Panc1 (cell line): ENCODE measurements at places on chromosomes 12 and 14. TPM values are rescaled to one million over a fixed set of nuclear protein-coding genes. Genes with fewer than 3 reads are reported as not detected.

GRCh38 chr14:57809808-57810207 lies 56.1 kb downstream of the SLC35F4 start:
- H3K4me3 ChIP-seq = no peak overlapping the region
- no peaks in the 10 kb centered on the region for H3K36me3 ChIP-seq
- no peaks in the 10 kb centered on the region for H3K4me1 ChIP-seq
- H3K27me3 ChIP-seq = no peaks in the 10 kb centered on the region
- H3K27ac ChIP-seq = no peak overlapping the region
- DNase-seq = no peak

- H3K36me3 ChIP-seq = no peaks in the 10 kb centered on the region
- DNase-seq = peak; percentile 12
- no peak overlapping the region for H3K27ac ChIP-seq
These were observed 45.2 kb upstream of the C14orf132 start for GRCh38 chr14:95993768-95994592.

DNA sequence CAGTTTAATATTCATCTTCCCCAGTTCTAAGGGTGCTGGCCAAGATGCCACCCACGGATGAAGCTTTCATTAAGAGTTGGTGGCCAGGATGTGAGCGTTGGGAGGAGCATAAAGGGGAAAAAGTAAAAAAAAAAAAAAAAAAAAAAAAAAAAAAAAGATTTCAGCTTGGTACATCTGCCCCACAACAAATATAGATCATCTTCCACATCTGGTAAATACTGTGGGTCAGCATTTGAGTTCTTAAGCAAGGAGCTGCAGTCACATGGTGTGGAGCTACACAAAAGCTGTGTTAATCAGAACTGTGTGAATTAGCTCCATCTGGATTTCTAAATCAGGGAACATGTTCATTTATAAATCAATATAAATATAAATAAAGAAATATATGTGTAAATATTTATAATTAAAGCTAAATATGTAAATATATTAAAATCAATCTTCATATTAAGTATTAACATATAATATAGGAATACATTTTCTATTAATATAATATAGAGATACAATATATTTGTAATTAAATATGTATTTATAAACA lies 262.3 kb downstream of the NUAK1 start:
- no peak for DNase-seq
- H3K4me3 ChIP-seq = no peak overlapping the region
- H3K27me3 ChIP-seq = no peaks in the 10 kb centered on the region
- no peaks in the 10 kb centered on the region for H3K4me1 ChIP-seq
- no peak overlapping the region for H3K27ac ChIP-seq

DNA sequence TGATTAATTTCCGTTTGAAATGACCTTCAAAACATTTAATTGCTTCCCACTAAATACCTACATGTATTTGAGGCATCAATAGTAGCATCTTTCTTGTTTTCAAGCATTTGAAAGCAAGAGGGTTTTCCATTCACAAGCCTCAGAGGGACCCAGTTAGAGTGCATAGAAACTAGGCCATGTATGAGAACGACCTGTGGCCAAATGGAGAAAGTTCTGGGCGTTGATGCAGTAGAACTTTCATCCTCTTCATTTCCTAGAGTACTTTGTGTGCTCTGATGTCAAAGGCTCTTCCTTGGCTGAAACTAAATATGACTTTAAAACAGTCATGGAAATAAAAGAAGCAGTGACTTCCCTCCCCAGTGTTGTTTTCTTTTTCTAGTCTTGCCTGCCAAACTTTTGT lies 944 bp upstream of the DHRS7 start:
- no peak overlapping the region for H3K4me3 ChIP-seq
- H3K27me3 ChIP-seq = no peaks in the 10 kb centered on the region
- no peak for DNase-seq
- H3K36me3 ChIP-seq = no peaks in the 10 kb centered on the region; the same call in 1 of the 2 replicates
- no peak overlapping the region for H3K27ac ChIP-seq
- no peaks in the 10 kb centered on the region; the same call in 1 of the 2 replicates for H3K4me1 ChIP-seq

- DNase-seq = no peak
- H3K27ac ChIP-seq = peak overlapping the region; percentile 12; the same call in 1 of the 2 replicates
- H3K36me3 ChIP-seq = peaks cover 10% of the 10 kb centered on the region
- H3K27me3 ChIP-seq = no peaks in the 10 kb centered on the region
These were observed 11.0 kb upstream of the RPLP0 start for GRCh38 chr12:120211904-120212283.

DNA sequence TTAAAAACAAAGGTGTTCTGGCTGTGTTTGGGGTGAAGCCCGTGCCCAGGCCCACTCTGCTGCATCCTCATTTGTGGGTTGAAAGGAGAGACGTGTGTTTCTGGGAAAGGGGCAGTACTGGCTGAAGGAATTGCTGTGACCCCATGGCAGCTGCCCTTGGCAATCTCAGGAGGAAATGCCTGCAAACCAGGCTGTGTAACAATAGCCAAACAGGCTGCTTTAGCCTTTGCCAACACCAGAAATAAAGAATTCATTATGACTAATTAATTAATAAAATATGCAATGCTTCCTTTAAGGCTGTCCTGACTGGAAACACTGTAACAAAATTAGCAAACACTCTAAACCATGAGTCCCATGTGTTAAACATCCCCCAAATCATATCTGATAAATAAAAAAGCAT lies 53.0 kb upstream of the KRR1 start:
- peak overlapping the region; percentile 54 for H3K27ac ChIP-seq
- no peak for DNase-seq
- peaks cover 2% of the 10 kb centered on the region; the same call in 1 of the 2 replicates for H3K4me1 ChIP-seq
- no peaks in the 10 kb centered on the region for H3K36me3 ChIP-seq
- no peak overlapping the region for H3K4me3 ChIP-seq

DNA sequence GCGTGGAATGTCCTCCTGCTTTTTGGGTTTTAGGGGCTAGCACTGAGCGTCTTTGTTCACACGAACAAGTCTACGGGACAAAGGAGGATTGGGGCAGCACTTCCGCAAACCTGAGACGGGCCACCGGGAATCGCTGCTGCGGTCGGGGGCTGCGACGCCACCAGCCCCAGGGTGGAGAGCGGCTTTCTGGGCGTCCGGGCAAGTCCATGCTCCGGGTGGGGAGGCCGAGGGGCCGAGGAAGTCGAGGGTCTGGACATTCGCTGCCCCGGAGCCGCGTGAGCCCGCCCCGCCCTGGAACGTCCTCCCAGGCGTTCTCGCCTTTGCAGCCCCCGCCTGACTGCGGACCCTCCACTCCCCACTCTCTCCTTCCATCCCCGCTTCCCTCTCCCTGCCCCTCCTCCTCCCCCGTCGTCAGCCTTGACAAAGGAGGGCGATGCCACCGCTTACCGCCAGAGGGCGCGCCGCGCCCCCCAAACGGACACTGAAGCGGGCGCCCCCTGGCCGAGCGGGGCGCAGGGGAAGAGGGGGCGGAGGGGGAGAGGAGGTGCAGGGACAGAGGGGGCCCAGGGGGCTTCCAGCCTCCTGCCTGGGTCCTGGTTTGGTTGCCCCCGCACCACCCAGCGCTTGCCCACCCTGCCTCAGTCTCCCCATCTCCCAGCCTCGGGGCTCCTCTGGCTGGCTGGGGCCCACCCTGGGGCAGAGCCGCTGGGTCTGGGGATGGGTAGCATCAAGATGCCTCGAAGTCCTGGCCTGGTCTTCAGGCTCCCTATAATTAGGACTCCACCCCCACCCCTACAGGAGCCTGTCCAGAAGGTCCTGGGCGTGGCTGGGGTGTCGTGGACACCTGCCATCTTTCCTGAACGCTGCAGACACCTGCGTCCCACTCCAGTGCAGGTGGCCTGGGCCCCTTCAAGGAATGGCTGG lies 39.1 kb upstream of the INF2 start:
- no peaks in the 10 kb centered on the region for H3K27me3 ChIP-seq
- H3K4me3 ChIP-seq = peak overlapping the region; percentile 37
- H3K36me3 ChIP-seq = no peaks in the 10 kb centered on the region
- H3K4me1 ChIP-seq = peaks cover 4% of the 10 kb centered on the region
- peak overlapping the region; percentile 80 for H3K27ac ChIP-seq

GRCh38 chr12:31874961-31875608 lies 84.1 kb upstream of the RESF1 start:
- H3K36me3 ChIP-seq = no peaks in the 10 kb centered on the region
- H3K27ac ChIP-seq = peak overlapping the region; percentile 57
- no peak overlapping the region for H3K4me3 ChIP-seq
- no peak for DNase-seq
- H3K4me1 ChIP-seq = peaks cover 19% of the 10 kb centered on the region
- H3K27me3 ChIP-seq = no peaks in the 10 kb centered on the region

The CLEC4C gene
- not detected for total RNA-seq

The KITLG gene
- total RNA-seq = 7.4 TPM

The POLE2 gene
- total RNA-seq = 17.4 TPM

The IFNG-AS1 gene
- not detected for total RNA-seq
